Effector CD8-positive, alpha-beta T cell (primary cell): ENCODE measurements at places on chromosomes 2 and 18.

DNA sequence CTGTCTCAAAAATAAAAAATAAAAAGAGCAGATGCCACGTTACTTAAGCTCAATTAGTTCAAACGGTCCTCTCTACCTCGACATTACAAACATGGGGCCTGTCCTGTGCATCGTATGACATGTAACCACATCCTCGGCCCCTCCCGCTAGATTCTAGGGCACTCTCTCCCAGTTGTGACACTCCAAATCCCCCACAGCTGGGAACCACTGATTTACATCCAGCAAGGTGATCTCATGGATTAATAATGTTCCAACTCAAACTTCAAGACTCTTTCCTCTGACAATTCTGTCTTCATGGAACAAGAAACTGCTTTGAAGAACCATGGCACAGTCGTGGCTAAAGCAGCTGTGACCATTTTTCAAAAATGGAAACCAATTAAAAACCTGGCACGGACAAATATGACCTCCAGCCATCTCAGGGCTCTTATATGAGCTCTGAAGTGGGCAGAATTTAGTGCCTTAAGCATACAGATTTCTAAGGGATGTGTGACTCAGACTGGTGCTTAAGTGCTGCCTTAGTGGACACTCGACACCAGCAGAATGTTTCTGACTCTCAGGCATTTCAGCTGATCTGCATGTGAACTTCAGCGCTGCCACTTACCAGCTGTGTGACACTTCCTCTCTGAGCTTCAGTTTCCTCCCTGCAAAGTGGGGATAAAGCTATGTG, 31.7 kb upstream of the ASAP2 start:
- no peak for DNase-seq

- no peak for DNase-seq
These were observed 87.3 kb downstream of the DOCK10 start for GRCh38 chr2:224954980-224955379.

DNA sequence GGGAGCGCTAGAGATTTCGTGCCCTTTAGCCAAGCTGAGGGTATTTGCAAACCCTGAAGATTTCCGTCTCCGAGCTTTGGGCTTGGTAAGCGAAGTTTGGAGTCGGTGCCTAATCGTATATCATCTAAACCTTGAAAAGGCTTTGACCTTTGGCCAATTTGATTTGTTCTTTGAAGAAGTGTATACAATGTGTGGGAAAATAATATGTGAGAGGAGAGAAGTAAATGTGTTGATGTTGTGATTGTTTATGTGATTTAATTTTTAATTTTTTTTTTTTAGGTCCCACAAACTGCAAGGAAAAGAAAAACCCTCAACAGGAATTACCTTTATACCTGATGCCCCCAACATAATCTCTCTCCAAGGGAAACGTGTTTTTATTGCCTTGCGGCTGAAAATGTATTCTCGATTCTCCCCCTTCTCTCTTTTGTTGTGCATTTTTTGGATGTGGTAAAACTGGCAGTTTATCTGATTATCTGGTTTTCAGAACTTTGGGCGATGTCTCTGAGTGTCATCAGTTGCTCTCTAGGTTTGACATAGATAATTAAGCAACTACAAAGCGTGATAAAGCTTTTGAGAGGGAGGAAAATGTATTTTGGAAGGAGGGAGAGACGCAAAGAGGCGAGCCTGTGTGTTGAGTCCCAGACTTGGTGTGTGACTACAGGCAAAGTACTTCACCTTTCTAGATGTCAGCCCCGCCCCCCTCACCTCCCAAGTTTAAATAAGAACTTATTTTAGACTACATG, 912 bp upstream of the FBXO11 start:
- DNase-seq: peak; percentile 12

DNA sequence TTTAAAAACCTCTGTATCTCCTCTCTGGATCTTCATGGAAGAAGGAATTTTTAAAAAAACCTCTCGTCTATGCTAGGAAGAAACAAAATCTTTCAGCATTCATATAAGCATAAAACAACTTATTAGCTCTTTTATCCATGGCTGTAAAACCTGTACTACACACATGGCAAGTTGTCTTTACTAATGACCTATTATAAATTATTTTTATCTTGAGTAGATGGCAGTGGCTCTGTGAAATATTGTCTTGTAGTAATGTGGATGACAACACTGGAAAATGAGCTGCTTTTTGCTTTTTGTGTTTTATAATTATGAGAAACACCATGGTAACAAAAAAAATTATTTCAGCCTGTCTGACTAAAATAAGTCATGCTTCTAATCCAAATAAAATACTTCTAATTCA, 18.9 kb downstream of the PHLPP1 start:
- no peak for DNase-seq

DNA sequence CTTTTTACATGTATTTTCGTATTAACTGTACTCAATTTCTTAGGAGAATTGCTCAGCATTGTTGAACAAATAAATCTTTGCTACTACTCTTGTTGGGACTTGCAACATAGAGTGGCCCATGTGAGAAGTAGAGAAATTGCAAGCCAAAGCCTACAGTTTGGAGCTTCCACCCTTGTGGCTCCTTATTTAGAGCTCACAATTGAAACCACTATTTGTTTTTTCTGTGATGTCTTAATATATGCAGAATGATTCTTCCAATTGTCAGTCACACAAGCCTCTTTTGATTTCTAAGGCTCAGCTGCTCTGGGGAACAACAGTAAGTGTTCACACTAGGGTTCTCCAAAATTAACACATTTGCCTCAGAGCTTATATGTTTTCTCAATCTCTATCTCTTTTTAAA, 60.2 kb upstream of the GALNT13 start:
- DNase-seq: no peak

DNA sequence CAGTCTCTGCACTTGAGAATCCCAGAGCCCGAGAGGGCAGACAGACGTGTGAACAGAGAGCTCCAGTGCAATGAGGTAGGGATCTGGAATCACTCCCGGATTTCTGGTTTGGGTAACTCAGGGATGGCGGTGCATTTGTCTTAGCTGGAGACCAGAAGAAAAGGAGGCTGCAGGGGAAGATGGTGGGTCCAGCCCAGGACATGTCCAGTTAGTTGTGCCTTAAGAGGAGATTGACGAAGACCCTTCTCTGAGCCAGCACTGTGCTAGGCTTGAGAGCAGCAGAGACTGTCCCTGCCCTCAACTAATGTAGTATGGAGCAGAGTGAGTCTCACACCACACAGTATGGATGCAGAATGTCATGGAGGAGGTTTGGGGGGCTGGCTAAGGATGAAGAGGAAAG, 150.6 kb upstream of the COPS8 start:
- DNase-seq: no peak

- DNase-seq: no peak
These were observed 3.6 kb upstream of the PAX3 start for GRCh38 chr2:222302178-222303018.

DNA sequence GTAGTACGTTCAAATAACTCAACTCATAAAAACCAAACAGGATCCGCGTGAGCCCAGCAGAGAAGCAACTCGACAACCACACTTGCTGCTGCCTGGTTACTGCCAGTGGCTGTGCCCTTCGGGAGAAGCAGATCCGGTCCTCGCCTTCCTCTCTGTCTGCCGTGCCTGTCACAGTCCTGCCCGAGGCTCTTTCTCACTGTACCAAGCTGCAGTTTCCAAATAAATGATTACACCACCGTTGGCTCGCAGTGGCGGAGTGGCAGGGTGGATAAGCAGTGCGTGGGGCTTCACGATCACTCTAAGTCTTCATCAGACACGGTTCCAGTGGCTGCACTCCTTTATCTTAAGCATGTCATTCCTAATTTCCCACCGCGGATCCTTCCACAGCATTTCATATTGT, 26.1 kb upstream of the SALL3 start:
- no peak for DNase-seq

GRCh38 chr2:8790739-8791162, 46.7 kb downstream of the KIDINS220 start:
- DNase-seq: no peak

- DNase-seq: no peak
These were observed 241.5 kb upstream of the MYT1L start for GRCh38 chr2:2572393-2573204.

DNA sequence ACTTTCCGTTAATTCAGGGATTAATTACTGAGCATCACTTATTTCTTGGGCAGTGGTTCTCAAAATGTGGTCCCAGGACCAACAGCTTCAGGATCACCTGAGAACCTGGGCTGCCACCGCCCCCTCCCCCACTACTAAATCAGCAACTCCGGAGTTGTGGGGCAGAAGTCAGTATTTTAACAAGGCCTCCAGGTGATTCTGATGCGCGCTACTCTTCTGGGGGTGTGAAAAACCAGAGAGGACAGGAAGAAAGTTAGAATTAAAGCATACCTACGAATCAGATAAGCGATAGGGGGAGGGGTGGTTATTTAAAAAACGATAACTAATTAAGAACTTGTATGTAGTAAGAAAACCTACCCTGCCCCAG, 319 bp downstream of the ZSCAN30 start:
- peak; percentile 28 for DNase-seq

GRCh38 chr18:63253014-63253413, 66.6 kb downstream of the BCL2 start:
- no peak for DNase-seq

GRCh38 chr2:143551971-143552650, 422.9 kb downstream of the ARHGAP15 start:
- no peak for DNase-seq

DNA sequence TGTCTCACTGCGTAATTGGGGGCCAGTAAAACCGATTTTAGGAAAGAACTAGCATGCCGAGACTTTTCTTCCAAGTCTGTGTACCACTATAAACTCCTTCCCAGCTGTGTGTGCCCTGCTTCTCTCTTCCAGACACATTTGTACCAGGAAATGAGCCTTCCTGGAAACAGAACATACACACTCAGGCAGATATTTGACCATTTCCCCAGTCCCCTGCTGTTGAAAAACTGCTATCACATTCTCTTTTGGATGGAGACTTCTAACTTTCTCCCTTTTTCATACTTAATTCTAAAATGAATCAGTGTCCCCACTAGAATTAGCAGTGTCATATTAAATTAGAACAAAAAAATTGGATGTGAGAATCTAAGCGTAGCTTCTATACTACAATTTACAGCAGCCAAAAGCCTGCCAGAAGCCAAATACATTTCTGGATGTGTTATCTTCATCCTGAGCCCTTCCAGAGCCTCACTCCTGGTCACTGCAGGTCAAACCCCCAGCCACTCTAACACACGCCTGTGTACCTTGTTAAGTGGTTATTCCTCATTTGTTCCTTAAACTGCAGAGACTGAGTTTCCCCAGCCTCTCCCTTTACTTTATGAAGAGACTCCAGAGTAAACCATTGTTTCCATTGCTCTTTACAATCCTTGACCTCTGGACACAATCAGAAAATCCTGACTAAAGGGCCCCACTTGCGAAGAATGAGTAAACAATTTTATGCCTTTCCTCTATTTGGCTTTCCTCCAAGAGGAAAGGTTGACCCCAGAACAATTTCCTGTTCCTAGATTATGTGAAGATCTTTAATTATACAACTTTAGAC, 20.4 kb downstream of the DSG4 start:
- DNase-seq: no peak

- DNase-seq: no peak
These were observed 32.9 kb upstream of the CCDC93 start for GRCh38 chr2:118046634-118047210.

GRCh38 chr2:23545396-23545795, 160.4 kb downstream of the KLHL29 start:
- DNase-seq: no peak

GRCh38 chr18:44731530-44732237, 51.0 kb downstream of the SETBP1 start:
- no peak for DNase-seq

DNA sequence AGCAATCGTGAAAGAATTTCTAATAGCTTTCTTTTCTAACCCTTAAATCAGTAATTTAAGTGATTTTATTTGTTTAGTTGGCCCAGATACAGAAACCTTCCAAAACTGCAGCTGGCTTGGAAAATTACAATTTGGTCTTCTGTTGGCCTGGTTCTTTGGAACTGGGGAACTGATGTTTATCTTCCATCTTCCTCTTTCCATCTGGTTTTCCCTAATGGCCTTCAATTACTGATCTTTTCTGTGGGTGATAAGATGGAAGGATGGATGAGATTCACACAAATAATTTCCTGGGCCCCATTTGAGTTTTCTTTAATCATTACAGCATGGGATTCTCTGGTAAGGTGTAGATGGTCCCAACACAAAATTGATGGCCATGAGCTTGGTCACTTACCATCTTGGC, 106.5 kb upstream of the CHRNA1 start:
- DNase-seq: no peak

DNA sequence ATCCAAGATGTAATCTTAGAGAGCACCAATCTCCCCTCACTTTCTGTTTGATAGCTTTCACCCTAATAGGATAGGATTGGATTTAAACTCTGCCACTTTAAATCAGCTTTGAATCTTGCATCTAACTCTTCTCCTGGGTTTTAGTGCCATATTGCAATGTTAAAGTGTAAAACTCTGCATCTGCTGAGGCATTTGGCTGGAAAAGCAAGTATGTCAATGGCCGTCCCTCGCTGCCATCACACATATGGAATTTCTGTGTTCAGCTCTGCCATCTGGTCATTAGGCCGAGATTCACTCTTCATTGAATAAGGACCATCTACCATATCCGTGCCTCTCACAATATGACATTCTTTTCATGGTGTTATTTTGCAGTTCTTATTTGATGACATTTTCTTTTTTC, 728.1 kb upstream of the PIK3C3 start:
- no peak for DNase-seq

DNA sequence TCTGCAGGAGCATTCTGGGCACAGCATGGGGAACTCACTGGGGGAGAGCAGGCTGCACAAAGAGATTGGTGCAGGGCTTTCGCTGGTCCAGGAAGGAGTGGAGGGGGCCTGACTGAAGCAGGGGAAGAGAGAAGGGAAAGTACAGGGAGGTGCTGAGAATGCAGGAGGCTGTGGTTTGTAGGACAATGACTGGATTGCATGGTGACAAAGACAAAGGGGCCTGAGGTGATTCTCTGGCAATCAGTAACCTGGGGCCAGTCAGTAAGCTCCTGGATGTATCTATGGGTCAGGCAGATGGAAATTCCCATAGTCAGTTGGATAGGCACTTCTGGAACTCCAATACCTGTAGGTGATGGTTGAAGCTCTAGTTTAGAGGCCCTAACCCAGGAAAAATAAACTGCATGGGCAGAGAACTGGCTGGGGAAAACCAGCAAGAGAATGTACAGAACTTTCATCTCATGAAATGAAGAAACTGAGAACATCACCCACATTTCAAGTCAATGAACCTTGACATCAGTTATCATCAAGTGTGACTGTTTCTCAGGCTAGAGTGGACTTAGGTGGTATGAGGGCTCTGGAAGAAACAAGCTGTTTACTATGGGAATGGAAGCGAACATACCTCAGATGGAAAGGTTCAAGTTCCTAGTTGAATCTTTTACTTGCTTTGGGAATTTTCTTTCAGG, 193.2 kb downstream of the TPGS2 start:
- DNase-seq: no peak
